ENCODE measurements at places on chromosomes 16 and 17. TPM values are rescaled to one million over a fixed set of nuclear protein-coding genes. Genes with fewer than 3 reads are reported as not detected.

Gene CEP112
- total RNA-seq = 5.7 TPM

Gene NPIPA8
- 0.57 TPM for total RNA-seq

Gene CACNG4
- total RNA-seq = 13.9 TPM

Gene MYL11
- 0.51 TPM for total RNA-seq

Gene G6PC1
- total RNA-seq = not detected

Gene RGS9
- 7.2 TPM for total RNA-seq

Gene KRT40
- not detected for total RNA-seq

Gene HSD11B2
- 1.3 TPM for total RNA-seq

Gene TMC8
- total RNA-seq = 0.41 TPM

Gene RHBDF1
- 26.3 TPM for total RNA-seq

Gene CYGB
- 1.0 TPM for total RNA-seq

Gene METTL9
- total RNA-seq = 102 TPM

Gene TMEM114
- not detected for total RNA-seq

Gene TEKT5
- not detected for total RNA-seq

Gene KIF19
- total RNA-seq = not detected

Gene GAA
- total RNA-seq = 47.4 TPM

Gene COASY
- total RNA-seq = 124 TPM

Gene CES1
- total RNA-seq = 31.7 TPM

Gene C16orf92
- total RNA-seq = not detected

Gene PABPN1L
- not detected for total RNA-seq

Gene NTHL1
- total RNA-seq = 44.3 TPM

Gene ABCC12
- total RNA-seq = 0.03 TPM

Gene TBC1D3G
- total RNA-seq = not detected

Gene MED1
- 30.5 TPM for total RNA-seq

Gene GPRC5C
- total RNA-seq = 51.5 TPM

Gene GALK1
- total RNA-seq = 80.2 TPM

Gene CCL7
- 0.25 TPM for total RNA-seq

Gene ADAMTS18
- not detected for total RNA-seq

Gene IRX6
- not detected for total RNA-seq

Gene ACD
- 35.3 TPM for total RNA-seq

Gene CREBBP
- total RNA-seq = 12.7 TPM

Gene PRR35
- 0.13 TPM for total RNA-seq
